ENCODE measurements at places on chromosomes 3 and 15.

DNA sequence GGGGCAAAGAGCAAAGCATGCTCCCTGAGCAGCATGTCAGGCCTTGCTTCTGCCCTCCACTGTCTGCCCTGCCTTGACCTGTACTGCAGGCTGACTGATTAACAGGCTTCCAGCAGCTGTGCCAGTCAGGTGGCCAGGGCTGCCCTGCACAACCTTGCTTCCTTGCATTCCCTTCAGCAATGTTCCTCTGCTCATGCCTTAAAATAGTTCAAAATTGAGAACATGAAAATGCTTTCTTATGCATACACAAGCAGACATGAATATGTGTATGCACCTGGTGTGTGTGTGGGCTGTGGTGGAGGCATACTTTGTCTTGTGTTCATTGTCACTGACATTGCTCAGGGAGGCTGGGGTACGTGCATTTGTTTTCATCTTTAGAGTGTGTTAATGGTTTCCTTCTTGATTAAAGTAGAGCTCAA, 1.2 kb upstream of the SLC22A13 start:
- DNase-seq = no peak

- no peak for DNase-seq
These were observed 23.5 kb upstream of the HES1 start for GRCh38 chr3:194112120-194113106.

DNA sequence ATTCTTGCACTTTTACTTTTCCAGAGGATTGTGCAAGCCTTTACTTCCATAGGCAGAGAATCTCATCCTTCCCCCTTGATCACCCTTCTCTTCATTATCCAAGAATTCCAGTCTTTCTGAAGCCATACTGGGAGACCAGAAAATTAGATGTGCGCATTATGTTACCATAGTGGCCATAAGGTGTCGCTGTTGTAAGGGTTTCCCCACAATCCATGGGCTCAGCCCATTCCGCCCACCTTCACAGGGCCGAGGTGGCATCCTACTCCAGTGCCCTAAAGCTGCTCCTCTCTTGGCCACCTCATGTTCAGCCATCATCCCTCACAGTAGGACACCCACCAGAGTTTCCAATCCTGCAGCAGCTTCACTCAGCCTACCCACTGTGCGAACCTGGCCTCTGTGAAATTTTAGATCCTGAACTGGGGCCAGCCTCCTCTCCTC, 35.0 kb downstream of the CTSH start:
- no peak for DNase-seq

GRCh38 chr15:77282333-77282732, 137.6 kb downstream of the PEAK1 start:
- no peak for DNase-seq

GRCh38 chr3:174441588-174442301, 417.4 kb upstream of the NAALADL2 start:
- DNase-seq = no peak

- no peak for DNase-seq
These were observed 4.1 kb downstream of the UBE2E1 start for GRCh38 chr3:23809840-23810342.

- DNase-seq = no peak
These were observed 18.0 kb downstream of the ESYT3 start for GRCh38 chr3:138452436-138452835.

All from cortex of kidney (tissue), 1 donor.